ENCODE measurements at places on chromosomes 7 and 10. TPM values are rescaled to one million over a fixed set of nuclear protein-coding genes. Genes with fewer than 3 reads are reported as not detected.
A peak's percentile ranks its signal among the peaks of the same experiment; 100 is the strongest.

DNA sequence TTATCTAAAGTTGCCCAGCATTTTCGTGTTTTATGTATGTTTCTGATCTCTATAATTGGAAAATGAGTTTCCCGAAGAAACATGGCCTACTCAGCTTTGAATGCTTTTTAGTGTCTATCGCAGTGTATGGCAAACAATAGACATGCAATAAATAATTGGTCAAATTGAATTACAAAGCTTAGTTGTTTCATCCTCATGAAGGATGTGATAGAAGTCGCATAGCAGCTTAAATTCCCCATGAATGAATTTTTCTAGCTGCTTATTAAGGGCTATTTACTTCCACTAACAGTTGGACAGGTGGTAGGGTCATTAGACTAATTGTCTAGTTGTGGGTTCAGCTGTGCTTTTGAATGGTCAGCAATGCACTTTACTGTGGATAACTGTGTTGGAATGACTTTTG is 467.3 kb upstream of the MBL2 start:
- no peaks in the 10 kb centered on the region for H3K36me3 ChIP-seq
- no peak overlapping the region for H3K4me3 ChIP-seq
- no peaks in the 10 kb centered on the region for H3K27me3 ChIP-seq
- DNase-seq: no peak
- H3K27ac ChIP-seq: no peak overlapping the region

The CCDC136 gene
- 3.4 TPM for polyA plus RNA-seq

GRCh38 chr10:47350671-47351640 is 2.8 kb downstream of the RBP3 start:
- no peaks in the 10 kb centered on the region for H3K4me1 ChIP-seq
- no peaks in the 10 kb centered on the region for H3K36me3 ChIP-seq
- no peak for DNase-seq
- H3K27ac ChIP-seq: no peak overlapping the region
- H3K4me3 ChIP-seq: no peak overlapping the region

- H3K27ac ChIP-seq: no peak overlapping the region
- peaks cover 4% of the 10 kb centered on the region for H3K4me1 ChIP-seq
- peaks cover 2% of the 10 kb centered on the region for H3K27me3 ChIP-seq
Measured at GRCh38 chr10:43252783-43253341, 14.0 kb downstream of the RASGEF1A start.

GRCh38 chr10:5828725-5829124 is 15.5 kb upstream of the GDI2 start:
- no peak overlapping the region for H3K27ac ChIP-seq
- H3K4me3 ChIP-seq: no peak overlapping the region
- H3K4me1 ChIP-seq: no peaks in the 10 kb centered on the region
- DNase-seq: no peak
- H3K27me3 ChIP-seq: no peaks in the 10 kb centered on the region

- H3K36me3 ChIP-seq: peaks cover 18% of the 10 kb centered on the region
- H3K4me3 ChIP-seq: peak overlapping the region; percentile 68
- DNase-seq: peak; percentile 89
- H3K27me3 ChIP-seq: no peaks in the 10 kb centered on the region
- H3K27ac ChIP-seq: peak overlapping the region; percentile 94
Measured at GRCh38 chr10:119502209-119502608, 40.3 kb downstream of the RGS10 start.

The JCAD gene
- not detected for polyA plus RNA-seq

DNA sequence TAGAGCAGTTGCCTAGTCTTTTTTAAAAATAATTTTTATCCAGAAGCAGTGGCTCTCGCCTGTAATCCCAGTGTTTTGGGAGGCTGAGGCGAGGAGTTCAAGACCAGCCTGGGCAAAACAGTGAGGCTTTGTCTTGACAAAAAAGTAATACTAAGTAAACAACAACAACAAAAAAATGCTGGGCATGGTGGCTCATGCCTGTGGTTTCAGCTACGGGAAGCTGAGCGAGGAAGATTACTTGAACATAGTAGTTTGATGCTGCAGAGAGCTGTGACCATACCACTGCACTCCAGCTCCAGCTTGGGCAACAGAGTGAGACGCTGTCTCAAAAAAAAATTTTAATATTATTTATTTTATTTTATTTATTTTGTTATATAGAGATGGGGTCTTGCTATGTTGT is 31.3 kb upstream of the TPST1 start:
- no peaks in the 10 kb centered on the region for H3K4me1 ChIP-seq
- H3K4me3 ChIP-seq: no peak overlapping the region
- no peaks in the 10 kb centered on the region for H3K36me3 ChIP-seq
- no peak overlapping the region for H3K27ac ChIP-seq
- H3K27me3 ChIP-seq: no peaks in the 10 kb centered on the region

GRCh38 chr10:111277661-111278060 is 200.8 kb downstream of the ADRA2A start:
- no peak overlapping the region for H3K27ac ChIP-seq
- no peak overlapping the region for H3K4me3 ChIP-seq
- no peaks in the 10 kb centered on the region for H3K36me3 ChIP-seq
- H3K27me3 ChIP-seq: peaks cover 19% of the 10 kb centered on the region
- DNase-seq: no peak
- H3K4me1 ChIP-seq: no peaks in the 10 kb centered on the region

DNA sequence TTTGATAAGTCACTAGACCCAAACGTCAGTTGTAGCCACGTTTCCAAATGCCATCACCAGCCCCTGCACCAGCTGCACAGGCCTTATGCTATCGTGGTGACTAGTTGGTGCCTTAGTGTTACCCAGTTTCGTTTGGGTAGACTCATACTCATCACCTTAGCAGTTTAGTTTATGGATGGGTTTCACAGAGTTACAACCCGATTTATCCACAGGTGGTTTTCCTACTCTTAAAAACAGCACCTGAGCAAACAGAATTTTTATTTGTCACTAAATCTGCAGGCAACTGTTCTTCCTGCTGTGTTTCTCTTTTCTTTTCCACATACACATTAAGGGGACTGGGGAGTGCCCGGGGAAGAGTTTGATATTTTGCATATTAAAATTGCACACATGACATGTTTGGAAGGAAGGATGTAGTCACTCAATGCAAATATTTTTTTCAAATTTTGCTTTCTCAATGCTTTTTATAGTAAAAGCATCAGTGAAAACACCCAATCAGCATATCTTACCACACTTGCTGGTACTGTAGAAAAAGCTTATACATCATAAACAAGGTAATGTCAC is 41.6 kb downstream of the PDSS1 start:
- no peaks in the 10 kb centered on the region for H3K27me3 ChIP-seq
- H3K4me3 ChIP-seq: no peak overlapping the region
- H3K36me3 ChIP-seq: peaks cover 5% of the 10 kb centered on the region
- H3K4me1 ChIP-seq: no peaks in the 10 kb centered on the region

The MOGAT3 gene
- not detected for polyA plus RNA-seq

DNA sequence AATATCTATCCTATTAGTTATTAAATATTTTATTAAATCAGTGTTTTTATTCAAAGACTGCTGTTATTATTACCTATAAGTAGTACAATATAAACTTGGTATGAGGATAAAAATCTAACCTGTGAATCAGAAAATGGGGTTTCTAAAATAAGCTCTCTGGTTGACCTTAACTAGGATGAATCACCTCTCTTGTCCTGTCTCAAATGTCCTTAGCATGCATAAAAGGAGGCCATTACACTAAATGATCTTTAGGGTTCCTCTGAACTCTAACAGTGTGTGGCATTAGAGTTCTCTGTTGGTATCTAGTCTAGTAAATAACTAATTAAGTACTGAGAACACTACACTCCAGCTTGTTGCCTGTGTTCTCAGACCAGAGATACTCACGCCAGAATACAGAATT is 143.1 kb upstream of the LRRTM3 start:
- H3K36me3 ChIP-seq: no peaks in the 10 kb centered on the region
- no peaks in the 10 kb centered on the region for H3K4me1 ChIP-seq
- no peak overlapping the region for H3K4me3 ChIP-seq
- DNase-seq: no peak
- no peak overlapping the region for H3K27ac ChIP-seq

The GPR158 gene
- polyA plus RNA-seq: not detected

- peaks cover 4% of the 10 kb centered on the region for H3K27me3 ChIP-seq
- no peak for DNase-seq
- H3K36me3 ChIP-seq: no peaks in the 10 kb centered on the region
- no peak overlapping the region for H3K4me3 ChIP-seq
Measured at GRCh38 chr7:145156834-145157233, 321.0 kb upstream of the TPK1 start.

- H3K4me3 ChIP-seq: no peak overlapping the region
- H3K27ac ChIP-seq: no peak overlapping the region
- peaks cover 1% of the 10 kb centered on the region for H3K27me3 ChIP-seq
- H3K4me1 ChIP-seq: no peaks in the 10 kb centered on the region
- no peak for DNase-seq
Measured at GRCh38 chr10:78263521-78263988, 229.9 kb downstream of the RPS24 start.

GRCh38 chr7:132441935-132442334 is 134.3 kb downstream of the PLXNA4 start:
- H3K36me3 ChIP-seq: no peaks in the 10 kb centered on the region
- H3K27ac ChIP-seq: peak overlapping the region; percentile 75
- no peak overlapping the region for H3K4me3 ChIP-seq
- H3K4me1 ChIP-seq: peaks cover 70% of the 10 kb centered on the region
- DNase-seq: no peak
- H3K27me3 ChIP-seq: no peaks in the 10 kb centered on the region

The CPA5 gene
- polyA plus RNA-seq: 56.8 TPM

- DNase-seq: no peak
- H3K4me3 ChIP-seq: no peak overlapping the region
- H3K27me3 ChIP-seq: no peaks in the 10 kb centered on the region
- peaks cover 44% of the 10 kb centered on the region for H3K4me1 ChIP-seq
- peak overlapping the region; percentile 57 for H3K27ac ChIP-seq
- peaks cover 2% of the 10 kb centered on the region for H3K36me3 ChIP-seq
Measured at GRCh38 chr7:2108501-2109250, 124.1 kb downstream of the MAD1L1 start.

The IDI2 gene
- not detected for polyA plus RNA-seq

- H3K4me1 ChIP-seq: peaks cover 17% of the 10 kb centered on the region
- no peaks in the 10 kb centered on the region for H3K27me3 ChIP-seq
- H3K36me3 ChIP-seq: peaks cover 64% of the 10 kb centered on the region
- no peak for DNase-seq
Measured at GRCh38 chr7:17844514-17845196, 95.6 kb downstream of the SNX13 start.

GRCh38 chr10:92268748-92269147 is 22.1 kb downstream of the CPEB3 start:
- H3K36me3 ChIP-seq: no peaks in the 10 kb centered on the region
- H3K27me3 ChIP-seq: no peaks in the 10 kb centered on the region
- H3K4me3 ChIP-seq: no peak overlapping the region

DNA sequence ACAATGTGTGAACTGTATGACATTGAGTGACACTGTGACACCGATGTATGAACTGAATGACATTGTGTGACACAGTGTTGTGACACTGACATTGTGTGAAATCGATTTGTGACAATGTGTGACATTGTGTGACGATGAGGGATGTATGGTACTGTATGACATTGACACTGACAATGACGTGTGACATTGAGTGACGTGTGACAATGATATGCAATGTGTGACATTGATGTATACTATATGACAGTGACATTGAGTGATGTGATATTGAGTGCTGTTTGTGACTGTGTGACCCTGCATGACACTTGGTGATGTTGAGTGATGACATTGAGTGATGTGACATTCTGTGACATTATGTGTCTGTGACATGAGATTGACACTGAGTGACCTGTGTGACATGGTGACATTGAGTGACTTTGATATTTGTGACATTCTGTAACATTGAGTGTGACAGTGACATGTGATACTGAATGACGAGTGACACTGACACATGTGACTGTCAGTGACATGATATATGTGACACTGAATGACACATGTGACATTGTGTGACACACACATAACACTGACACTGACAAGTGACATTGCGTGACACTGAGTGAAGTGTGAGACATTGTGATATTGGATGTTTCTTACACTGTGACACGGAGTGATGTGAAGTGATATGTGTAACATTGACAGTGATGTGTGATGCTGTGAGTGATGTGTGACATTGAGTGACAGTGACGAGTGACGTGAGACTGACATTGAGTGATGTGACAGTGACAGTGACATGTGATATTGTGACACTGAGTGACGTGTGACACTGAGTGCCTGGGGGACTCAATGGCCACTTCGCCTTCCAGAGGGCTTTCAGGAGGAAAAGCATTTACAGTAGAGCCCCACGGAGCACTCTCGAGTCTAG is 167.5 kb downstream of the PRKAG2 start:
- H3K27me3 ChIP-seq: no peaks in the 10 kb centered on the region
- H3K4me3 ChIP-seq: no peak overlapping the region
- no peak for DNase-seq
- H3K27ac ChIP-seq: no peak overlapping the region
- no peaks in the 10 kb centered on the region for H3K36me3 ChIP-seq

The PGAM2 gene
- polyA plus RNA-seq: not detected

GRCh38 chr7:27303026-27303425 is 60.4 kb downstream of the EVX1 start:
- no peak overlapping the region for H3K4me3 ChIP-seq
- H3K27ac ChIP-seq: no peak overlapping the region
- DNase-seq: no peak
- H3K36me3 ChIP-seq: no peaks in the 10 kb centered on the region

GRCh38 chr10:126218174-126218573 is 170.1 kb downstream of the ADAM12 start:
- H3K4me1 ChIP-seq: no peaks in the 10 kb centered on the region
- H3K27ac ChIP-seq: no peak overlapping the region
- peaks cover 3% of the 10 kb centered on the region for H3K27me3 ChIP-seq
- H3K4me3 ChIP-seq: no peak overlapping the region
- no peak for DNase-seq

The TAS2R41 gene
- polyA plus RNA-seq: not detected

DNA sequence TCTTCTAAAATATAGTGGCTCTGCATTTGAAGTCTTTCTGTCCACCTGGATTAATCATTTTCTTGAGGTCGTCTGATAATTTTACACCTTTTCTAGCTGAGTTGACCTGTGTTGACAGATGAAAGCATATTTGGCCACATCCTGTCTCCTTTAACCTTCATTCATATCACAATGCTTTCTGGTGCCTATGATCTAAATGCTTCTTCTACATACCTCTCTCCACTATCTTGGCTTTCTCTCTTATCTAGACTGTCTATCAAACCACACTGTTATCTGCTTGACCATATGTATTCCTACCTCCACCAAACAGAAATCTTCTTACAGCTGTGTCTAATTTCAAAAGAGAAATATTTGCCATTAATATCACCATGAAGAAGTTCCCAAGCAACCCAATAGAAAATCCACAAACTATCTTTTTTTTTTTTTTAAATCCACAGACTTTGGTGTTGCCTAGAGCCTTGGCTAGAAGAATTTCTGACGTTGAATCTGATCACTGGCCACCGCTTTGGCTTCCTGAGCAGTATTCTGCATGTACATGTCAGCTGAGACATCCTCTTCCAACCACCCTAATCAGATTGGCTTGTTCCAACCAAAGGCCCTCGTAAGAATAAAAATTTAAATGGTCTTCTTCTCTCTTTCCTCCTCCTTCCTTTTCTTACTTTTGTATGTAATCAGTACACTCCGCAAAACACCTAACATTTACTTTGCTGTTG is 66.3 kb upstream of the SP4 start:
- H3K36me3 ChIP-seq: no peaks in the 10 kb centered on the region
- no peaks in the 10 kb centered on the region for H3K27me3 ChIP-seq
- no peak for DNase-seq
- no peak overlapping the region for H3K4me3 ChIP-seq

The OPALIN gene
- polyA plus RNA-seq: not detected

GRCh38 chr7:94088560-94088959 is 84.4 kb upstream of the BET1 start:
- peaks cover 34% of the 10 kb centered on the region for H3K27me3 ChIP-seq
- no peak for DNase-seq
- H3K36me3 ChIP-seq: no peaks in the 10 kb centered on the region
- peaks cover 3% of the 10 kb centered on the region for H3K4me1 ChIP-seq

Data from naive thymus-derived CD8-positive, alpha-beta T cell (primary cell).